Endothelial cell of coronary artery (primary cell): ENCODE measurements at places on chromosomes 5 and 9. TPM values are rescaled to one million over a fixed set of nuclear protein-coding genes. Genes with fewer than 3 reads are reported as not detected.

GPR151 gene
- total RNA-seq = not detected in 2 replicates

HK3 gene
- total RNA-seq = not detected in 2 replicates

SLC6A7 gene
- not detected in 2 replicates for total RNA-seq

LIX1 gene
- total RNA-seq = not detected in 2 replicates

BAAT gene
- under 0.01 TPM in 1 of 2 replicates, not detected in the other for total RNA-seq

PCDHGA10 gene
- total RNA-seq = 3.3 and 3.9 TPM in 2 replicates

NAIP gene
- total RNA-seq = 1.4 and 2.4 TPM in 2 replicates
